Stimulated activated effector memory CD8-positive, alpha-beta T cell treated with anti-CD3 and anti-CD28 coated beads, Interleukin-12 subunit alpha, Interleukin-12 subunit beta, amount 100 ng/mL, for 72 hours (primary cell): ENCODE measurements at places on chromosomes 2 and 18.

DNA sequence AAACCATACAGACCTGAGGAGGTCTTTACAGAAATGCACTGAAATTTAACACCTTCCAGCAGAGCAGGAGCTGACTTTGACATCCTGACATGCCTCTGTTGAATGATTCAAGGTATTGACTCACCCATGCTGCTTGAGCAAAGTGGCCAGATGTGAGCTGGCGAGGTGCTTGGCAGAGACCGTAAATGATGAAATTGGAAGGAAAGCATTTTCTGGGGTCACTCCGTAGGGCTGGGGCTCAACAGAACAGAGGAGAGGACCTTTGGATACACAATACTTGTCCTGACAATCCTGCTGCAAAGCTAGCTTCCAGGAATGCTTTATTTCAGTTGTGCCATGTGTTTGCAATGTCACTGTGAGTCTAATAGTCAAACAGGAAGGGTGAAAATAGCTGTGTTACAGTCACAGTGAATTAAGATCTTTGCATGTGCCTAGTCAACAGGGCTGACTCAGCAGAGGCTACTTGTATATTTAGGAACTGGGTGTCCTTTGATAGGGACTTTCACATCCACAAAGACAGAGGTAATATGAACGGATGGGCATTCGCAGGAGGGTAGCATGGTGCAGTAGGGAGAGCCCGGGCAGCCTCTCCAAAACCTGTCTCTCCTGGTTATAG is 31.6 kb upstream of the NCK2 start:
- DNase-seq, result no peak

DNA sequence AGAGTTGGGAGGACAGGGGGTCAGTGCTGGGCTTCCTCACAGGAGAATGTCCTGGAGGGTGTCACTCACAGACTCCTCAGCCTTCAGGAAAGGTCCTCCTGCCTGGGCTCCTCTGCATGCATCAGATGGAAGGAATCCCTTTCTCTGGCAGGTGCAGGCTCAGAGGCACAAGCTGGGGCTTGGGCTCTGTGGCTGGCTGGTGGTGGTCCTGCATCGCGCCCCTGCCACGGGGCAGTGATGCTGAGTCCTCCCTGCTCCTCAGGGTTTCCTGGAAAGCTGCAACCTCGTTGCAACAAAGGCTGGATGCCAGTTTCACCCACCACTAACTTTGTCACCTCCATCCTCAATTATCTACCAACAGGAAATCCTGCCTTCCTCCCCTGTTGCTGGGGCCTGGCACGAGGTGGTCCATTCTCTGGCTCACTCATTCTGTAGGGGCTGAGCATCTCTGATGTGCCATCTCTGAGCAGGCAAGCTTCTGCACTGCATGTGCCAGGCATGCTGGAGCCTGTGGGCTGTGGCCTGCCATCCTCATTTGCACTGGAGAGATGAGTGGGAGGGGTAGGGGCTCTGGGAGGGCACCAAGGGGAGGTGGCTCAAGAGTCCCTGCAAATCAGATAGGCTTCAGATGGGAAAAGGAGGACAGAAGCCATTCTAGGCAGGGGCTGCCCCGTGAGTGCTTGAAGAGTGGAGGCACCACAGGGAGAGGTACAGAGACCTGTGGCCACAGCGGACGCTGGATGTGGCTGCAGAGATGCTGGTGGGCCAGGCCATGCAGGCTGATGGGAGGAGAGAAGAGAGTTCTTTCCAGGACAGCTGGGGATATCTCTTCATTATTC is 272.6 kb upstream of the HS6ST1 start:
- no peak for DNase-seq

DNA sequence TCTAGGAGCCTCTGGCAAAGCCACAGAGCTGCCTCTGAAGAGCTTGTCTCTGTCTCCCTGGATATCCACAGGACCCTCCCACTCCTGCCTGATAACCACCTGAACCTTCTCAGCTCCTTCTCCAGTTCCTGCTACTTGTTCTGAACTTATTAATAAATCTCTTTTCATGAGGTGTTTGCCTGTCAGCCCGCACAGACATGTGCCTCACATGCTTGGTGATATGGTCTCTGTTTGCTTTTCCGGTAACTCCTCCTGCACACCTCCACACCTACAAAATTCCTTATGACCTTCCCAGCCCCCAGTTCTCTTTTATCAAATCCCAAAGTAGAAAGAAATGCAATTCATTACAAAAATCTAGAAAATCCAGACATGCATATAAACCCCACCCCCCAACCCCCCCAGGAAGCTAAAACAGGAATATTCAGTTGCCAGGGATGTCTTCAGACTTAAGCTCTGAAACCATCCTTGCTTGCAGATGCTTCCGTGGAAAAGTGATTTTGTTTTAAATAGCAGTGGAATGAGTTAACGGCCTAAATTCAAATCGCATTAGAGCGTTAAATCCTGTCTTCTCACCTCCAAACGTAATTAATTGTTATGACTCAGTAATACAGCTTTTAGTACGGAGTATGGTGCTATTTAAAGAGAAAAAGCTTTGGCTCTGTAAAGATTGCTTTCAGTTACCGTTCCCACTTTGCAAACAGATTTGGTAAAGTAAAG is 2.1 kb upstream of the PID1 start:
- DNase-seq, result no peak

DNA sequence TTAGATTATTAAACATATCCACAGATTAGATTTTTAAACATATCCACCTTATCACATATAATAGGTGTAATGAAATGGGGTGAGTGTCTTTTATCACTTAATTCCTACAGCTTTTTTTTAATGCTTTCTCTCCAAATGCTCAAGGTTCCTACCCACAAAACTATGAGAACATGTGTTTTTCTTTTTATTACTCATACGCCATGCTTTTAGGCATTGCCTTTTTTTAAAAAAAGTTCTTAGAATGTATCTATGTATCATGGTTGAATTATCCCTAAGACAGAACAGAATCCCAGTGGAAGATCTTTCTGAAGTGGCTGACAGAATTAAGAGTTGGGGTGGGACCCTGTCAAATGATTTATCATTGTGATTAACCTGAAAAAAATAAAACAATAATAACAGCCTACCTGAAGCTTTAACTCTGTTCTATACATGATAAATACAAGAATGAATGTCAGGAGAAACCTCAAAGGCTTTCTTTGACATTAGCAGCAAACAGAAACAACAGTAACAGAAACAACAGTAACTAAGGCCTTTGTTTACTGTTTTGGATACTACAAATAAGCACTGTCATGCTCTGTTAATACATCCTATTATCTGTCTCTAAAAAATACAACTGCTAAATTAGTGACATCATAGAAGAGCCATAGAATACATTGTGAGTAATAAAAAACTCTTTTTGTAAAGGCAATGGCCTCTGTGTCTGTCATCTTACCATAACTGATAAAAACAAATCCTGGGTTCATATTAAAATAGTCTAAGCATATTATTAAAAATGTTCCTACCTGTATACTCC is 4.1 kb upstream of the ZNF397 start:
- DNase-seq, result no peak

DNA sequence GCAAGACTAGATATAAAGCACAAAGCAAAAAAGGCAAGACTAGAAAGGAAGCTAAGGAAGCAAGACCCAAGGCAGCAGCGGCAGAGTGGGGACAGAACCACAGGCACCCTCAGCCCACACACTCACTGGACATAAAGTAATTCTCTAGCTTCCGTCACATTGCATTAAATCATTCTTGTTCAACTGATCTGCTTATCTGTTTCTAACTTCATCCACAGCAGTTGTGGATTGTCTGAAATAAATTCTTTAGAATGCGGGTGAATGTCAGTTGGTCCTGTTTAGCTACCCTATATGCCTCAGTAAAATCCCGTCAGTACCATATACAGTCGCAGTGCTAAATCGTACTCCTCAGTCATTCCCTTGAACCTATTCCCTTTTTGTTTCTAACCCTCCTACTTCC is 183.2 kb upstream of the SLC39A10 start:
- DNase-seq, result no peak

DNA sequence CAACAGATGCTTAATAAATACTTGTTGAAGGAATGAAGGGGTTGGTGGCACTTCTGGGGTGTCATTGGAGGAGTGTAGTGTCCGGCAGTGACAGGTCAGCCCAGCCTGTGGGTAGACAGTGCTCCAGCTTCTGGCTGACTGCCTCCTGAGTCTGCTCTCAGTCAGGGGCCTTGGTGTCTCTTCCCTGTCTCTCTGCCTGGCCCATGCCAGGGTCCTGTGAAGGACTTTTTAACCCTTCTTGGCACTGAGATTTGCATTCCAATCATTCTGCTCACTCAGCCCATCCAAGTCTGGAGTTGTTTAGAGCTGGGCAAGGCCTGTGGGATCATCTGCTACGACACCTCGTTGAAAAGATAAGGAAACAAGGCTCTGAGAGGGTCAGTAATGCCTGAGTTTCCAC is 1.4 kb upstream of the KCNK3 start:
- DNase-seq, result no peak

DNA sequence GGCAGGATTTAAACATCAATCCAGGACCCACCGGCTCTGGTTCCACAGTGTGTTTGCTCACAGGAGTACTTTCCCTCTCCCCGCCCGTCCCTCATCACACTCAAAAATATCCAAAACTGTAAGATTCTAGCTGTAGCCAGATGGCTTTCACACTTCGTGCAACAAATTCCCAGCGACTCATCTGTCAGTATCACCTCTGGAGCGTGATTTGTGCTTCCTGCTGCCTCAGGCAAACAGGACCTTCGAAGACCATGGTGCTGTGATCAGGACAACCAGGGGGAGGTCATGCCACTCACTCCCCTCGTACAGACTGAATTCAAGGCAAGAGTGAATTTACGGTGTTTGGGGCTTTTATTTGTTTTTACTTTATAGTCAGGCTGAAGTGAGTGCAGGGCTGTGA is 154.5 kb upstream of the PID1 start:
- no peak for DNase-seq

GRCh38 chr18:12008181-12008767 is 27.0 kb downstream of the IMPA2 start:
- no peak for DNase-seq

DNA sequence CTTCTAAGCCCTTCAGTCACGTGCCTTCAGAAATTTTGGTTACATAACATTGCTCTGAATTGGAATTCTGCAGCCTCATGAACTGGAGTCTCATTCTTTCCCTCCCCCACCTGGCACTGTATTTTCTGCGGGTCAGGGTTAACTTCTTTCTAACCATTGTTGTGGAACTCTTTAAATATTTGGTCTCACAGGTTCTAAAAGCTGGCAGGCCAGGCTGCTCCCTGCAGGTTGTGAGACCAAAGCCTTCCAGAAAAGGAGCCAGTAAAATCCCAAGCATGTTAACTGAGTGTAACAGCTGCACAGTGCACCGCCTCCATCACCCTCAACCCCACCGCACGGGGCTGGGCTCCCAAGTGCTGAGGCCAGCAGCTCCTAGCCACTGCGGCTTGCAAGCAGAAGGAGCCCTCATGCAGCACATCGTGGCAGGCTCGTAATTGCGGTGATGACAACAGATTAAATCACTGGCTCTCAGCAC is 174.1 kb upstream of the ALPP start:
- no peak for DNase-seq

- no peak for DNase-seq
Observed at GRCh38 chr2:1990724-1991123, 246.4 kb upstream of the PXDN start.

GRCh38 chr2:196546151-196546919 is 93.2 kb upstream of the CCDC150 start:
- no peak for DNase-seq

- DNase-seq, result no peak
Observed at GRCh38 chr2:11004199-11004598, 92.5 kb downstream of the KCNF1 start.

DNA sequence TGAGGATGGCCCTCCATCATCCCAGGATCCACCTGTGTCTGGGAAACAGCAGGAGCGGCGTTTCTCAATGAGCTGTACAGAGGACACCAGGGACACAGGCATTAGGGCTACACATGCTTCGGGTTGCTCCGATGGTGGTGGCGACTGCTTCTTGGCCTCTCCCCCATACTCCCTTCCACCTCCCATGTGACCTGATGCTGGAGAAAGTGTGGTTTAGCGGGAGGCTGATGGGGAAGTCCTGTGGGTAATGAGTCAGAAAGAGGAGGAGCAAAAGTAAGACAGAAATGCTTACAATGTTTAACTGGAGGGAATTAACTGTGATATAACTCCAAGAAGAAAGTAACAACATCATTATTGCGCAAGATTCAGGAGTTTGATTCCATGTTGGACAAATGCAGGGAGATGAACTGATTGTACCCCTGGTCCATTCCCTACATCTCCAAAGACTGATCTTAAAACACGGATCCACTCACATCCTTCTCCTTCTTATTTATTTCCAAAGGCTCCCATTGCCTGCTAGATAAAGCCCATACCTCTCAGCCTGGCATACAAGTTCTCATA is 186.6 kb downstream of the NRP2 start:
- no peak for DNase-seq

DNA sequence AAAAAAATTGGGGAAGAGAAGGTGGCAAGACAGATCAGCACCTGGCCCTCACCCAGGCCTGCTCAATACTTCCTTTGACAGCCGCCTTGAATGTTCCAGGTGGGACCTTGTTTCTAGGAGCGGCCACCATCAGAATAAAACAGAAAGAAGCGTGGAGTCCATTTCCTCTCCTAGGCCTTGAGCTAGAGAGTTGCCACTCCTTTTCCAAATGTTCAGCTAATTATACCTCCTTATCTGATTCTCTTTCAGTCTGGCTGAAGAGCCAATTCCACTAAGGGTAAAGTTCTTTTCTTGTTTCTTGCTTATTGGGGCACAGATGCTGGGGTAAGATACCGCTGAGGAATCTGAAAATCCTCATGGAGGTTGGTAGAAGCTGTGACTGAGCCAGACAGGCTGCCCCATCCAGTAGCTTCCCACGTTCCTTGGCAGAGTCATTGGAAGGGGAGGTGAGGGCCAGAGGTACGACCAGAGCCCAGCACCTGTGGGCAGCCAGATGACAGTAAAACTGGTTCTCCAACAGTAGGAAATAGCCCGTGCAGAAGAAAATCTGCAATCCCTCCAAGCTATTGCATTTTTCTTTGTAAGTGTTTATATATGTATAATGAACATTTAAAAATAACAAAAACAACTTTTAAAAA is 51.5 kb downstream of the PLB1 start:
- no peak for DNase-seq

DNA sequence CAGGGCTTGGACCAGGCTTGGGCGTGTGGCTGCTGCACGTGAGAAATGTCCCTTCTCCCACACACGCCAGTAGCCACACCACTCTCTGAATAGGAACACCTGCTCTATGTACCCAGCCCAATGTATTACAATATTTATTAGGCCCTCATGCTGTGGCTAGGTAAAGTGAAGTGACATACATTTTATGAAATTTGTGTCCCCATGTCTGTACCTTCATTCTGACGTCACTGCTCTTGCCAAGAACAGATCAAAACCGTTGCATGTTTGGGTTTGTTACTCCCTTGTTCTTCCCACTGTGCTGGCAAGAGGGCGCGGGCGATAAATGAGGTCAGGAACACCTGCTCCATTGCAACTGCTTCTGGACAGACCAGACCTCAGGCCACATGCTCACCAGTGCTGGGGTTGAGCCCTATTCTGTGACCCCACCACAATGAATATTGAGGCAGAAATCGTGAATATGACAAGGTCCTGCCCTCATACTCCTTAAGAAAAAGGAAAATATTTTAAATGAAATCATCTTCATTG is 436.4 kb upstream of the SALL3 start:
- DNase-seq, result no peak
